ENCODE measurements at places on chromosomes 6 and 20.

DNA sequence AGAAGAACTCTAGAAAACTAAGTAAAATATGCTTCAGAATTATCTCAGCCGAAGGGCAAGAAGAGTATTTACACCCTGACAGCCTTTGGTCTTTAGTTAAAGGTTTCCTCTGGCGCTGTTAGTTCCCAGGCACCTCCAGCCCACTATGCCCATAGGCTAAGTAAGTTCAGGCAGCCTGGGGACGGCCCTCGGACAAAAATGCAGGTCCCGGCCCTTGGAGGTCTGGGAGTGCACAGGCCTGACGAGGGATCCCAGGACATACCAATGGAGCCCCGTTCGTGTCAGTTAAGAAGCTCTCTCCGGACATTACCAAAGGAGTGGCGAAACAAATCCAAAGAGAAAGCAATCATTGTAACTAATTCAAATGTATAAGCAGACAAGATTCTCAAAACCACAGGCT lies 311.8 kb downstream of the CD83 start:
- DNase-seq = no peak

DNA sequence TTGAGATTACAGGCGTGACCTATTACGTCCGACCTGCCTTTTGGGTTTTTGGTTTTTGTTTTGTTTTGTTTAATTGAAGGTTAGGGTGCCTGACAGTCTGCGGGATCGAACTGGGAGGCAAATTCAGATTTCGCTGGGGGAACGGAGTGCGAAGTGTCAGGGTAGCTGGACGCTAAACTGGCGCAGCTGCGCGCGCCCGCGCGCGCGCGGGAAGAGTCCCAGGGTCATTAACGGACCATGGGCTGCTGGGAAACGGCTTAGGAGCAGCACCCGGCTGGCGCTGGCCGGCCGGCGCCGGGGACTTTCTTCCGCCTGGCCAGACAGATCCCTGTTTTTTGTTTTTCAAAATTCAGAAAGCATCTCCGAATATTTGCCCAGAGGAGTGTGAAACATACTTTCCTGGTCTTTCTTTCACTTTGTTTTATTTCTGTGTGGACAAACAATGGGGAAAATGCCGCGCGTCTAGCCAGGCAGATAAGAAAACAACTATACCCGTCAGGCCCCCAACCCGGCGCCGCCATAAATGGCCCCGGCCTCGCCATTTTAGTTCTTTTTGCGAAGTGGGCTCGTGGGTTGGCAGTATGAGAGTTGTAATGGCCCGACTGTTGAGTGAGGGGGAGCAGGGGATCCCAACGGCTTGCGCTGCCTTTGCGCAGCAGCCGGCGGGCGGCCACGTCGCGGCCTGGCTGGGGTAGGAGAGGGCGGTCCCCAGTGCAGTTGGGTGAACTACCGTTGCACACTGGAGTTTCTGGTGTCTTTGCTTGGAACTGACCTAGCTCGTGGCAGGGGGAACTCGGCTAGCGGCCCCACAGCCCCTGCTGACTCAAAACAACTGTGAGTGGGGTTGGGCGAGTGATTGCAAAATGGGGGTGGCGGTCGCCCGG lies 7.1 kb downstream of the HSPA1B start:
- peak; percentile 91 for DNase-seq

- no peak for DNase-seq
Observed at GRCh38 chr20:47665221-47665991, 119.9 kb downstream of the SULF2 start.

GRCh38 chr20:32155017-32155981 lies 45.8 kb downstream of the TM9SF4 start:
- DNase-seq = peak; percentile 85

DNA sequence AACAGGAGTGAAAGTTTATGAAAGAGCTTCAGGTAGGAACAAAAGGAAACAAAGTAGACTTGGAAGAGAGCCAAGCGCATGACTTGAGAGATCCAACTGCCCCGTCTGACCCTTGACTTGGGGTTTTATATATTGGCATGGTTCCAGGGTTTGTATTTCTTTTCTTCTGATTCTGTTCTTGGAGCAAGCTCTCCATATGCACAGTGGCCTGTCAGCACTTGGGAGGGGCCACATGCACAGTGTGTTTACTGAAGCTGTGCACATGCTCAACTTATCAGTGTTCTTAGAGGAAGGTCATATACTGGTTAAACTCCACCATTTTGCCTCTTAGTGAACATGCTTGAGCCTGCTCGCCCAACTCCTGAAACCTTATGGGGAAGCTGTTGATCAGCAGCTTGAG lies 953.7 kb downstream of the TFAP2A start:
- DNase-seq = no peak

- DNase-seq = no peak
Observed at GRCh38 chr6:157967020-157967419, 14.6 kb upstream of the SYNJ2 start.

DNA sequence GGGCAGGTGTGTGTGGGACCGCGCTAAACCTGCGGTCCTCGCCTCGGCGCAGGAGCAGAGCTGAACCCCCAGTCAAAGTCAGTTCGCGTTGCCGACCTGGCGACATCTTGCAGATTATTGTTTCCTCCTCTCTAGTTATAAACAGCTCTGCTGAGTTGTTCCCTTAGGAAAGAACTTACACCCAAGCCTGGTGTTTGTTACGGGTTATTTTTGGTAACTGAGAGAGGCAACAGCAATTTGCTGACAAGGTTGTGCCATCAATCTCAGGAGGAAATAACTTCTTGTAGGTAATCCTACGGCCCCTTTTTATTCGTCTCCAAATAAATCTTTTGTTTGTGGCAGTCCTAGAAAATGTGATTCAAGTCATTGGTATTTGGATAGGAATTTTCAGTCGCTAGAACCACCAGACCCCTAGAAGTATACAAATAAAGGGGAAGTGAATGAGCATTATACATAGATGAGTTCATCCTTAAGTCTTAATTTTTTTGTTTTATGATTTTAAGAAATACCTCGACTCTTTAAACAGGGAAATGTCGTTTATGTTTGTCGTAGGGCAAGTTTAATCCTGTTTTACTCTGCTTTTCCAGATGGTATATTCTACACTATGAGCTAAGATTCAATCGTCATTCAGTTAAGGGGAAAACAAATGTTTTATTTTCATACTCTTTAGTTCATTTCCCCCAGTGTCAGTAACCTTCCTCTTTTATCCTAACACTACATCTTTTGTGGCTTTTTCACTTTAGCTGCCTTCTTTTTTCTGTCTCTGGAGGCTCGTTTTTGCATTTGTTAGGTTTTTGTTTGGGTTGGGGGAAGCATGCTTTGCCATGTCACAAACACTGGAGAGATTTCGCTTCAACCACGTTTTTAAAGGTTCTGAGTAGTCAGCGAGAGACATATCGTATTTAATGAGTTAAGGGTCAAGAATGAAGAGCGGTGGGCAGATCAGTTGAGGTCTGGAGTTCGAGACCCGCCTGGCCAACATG lies 1.2 kb downstream of the PM20D2 start:
- peak; percentile 30 for DNase-seq

DNA sequence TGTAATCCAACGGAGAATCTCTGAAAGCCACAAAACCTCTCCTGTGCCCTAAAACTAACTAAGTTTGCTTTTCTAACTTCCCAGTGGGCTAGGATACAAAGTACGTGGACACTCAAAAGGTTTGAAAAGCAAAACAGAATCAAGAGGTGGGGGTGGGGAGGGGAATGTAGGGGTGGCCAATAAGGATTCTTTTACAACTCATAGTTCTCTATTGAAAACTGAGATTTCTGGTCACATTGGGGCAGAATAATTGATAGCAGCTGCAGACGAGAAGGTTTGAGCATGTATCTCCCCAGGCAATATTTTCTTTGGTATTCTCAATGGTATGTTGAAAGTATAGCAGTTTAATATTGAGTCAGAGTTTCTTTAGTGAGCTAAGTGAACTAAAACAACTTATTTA lies 376.7 kb upstream of the CITED2 start:
- no peak for DNase-seq

DNA sequence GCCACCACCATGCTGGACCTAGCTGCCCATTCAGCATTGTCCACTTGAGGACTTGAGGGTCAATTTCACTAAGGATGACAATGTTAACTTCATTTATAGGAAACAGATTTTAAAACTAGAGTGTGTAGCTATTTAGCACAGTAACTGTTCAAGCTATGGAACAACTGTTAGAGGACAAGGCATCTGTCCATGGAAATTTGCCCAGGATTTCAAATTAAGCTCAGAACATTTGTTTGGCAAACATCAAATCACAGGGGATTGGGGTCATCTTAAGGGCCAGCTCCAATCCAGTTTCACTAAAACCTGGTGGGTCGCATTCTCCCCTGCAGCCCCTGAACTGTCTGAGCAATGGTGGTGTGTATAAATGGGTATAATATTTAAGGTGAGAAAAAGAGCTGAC lies 35.1 kb downstream of the PM20D2 start:
- no peak for DNase-seq

GRCh38 chr6:159085396-159085895 lies 40.7 kb upstream of the TAGAP start:
- DNase-seq = no peak

DNA sequence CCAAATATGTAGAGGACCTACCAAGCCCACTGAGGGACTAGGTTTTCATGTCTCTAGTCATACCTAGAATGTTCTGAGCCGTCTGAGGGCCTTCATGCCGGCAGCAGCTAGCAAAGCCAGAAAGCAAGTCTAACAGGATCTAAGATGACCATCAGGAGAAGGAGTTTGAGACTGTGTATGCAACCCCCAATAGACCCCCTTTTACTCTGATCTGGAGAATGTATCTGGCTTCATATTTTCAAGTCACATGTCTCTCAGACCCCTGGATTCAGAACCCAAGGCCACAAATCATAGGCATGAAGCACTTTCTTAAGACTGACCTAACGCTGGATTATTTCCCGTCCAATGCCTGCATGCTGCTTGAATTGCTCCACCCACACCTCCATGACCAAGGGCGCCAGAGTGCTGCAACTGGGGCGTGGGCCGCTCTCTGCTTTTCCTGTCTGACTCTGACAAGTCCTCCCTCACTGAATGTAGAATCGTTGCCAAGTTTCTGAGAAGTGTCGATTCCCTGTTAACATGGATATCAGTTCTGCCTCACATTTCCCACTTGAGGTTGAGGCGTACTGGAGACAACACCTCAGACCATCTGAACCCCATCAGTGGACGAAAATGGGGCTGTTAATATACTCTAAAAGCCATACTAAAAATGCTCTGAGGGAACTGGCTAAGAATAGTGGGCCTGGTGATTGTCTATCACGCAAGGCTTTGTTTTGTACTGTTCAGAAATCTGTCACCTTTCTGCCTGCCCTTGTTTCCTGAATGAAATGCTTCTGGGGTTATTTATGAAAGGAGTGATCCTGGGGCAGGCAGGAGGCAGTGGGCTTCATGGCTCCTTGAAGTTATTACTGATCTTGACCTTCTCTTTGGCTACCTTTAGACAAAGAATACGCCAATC lies 23.9 kb upstream of the ASXL1 start:
- no peak for DNase-seq

DNA sequence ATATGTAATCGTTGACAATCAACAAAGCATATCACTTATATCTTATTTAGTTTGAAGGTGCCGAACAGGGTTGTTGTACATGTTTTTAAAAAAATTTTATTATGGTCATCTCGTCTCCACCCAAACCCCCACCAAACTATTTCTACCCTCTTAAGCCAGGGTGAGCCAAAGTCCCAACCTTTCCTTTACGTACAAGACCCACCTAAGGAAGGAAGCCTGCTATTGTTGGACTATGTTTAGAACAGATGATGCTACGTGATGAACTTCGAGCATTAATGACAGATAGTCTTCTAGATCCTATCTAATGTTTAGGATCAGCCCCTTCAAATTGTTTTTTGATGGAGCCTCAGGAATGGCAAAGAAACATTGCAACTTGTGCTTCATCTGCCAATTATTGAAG lies 44.4 kb downstream of the CLIC5 start:
- DNase-seq = no peak

GRCh38 chr6:101537753-101538316 lies 144.3 kb downstream of the GRIK2 start:
- DNase-seq = no peak

GRCh38 chr6:106715922-106716321 lies 86.5 kb downstream of the QRSL1 start:
- no peak for DNase-seq

- DNase-seq = no peak
Observed at GRCh38 chr6:44712353-44713111, 325.0 kb downstream of the CDC5L start.

GRCh38 chr6:160039441-160039840 lies 70.6 kb downstream of the IGF2R start:
- no peak for DNase-seq

GRCh38 chr6:109925075-109925474 lies 53.0 kb upstream of the GPR6 start:
- peak; percentile 2 for DNase-seq

- DNase-seq = no peak
Observed at GRCh38 chr6:121896363-121896762, 460.9 kb downstream of the GJA1 start.

DNA sequence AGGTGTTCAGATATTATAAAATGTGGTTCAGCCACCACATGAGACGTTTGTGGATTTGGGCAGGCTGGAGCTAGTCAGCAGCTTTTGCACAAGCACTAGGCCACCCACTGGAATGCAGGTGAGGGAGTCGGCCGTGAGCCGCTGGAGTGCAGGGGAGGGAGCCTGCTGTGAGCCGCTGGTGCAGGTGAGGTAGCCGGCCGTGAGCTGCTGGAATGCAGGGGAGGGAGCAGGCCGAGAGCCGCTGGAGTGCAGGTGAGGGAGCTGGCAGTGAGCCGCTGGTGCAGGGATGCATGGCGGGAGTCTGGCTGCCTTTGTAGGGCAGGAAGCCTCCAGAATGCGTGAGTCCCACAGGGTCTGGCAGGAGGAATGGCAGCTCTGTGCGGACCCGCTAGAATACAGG lies 1907.6 kb upstream of the DEFB115 start:
- no peak for DNase-seq

GRCh38 chr6:132513831-132514545 lies 1.1 kb upstream of the STX7 start:
- DNase-seq = peak; percentile 73

GRCh38 chr6:85675030-85675819 lies 32.5 kb upstream of the SYNCRIP start:
- DNase-seq = no peak

GRCh38 chr6:63584566-63584965 lies 12.3 kb downstream of the LOC128125822 start:
- no peak for DNase-seq

GRCh38 chr6:161001421-161001820 lies 9.9 kb downstream of the MAP3K4 start:
- no peak for DNase-seq

GRCh38 chr20:1669304-1669703 lies 11.7 kb upstream of the SIRPG start:
- DNase-seq = peak; percentile 28

- DNase-seq = no peak
Observed at GRCh38 chr6:6248651-6249050, 71.8 kb downstream of the F13A1 start.

Data from pons (tissue), 1 donor.